ENCODE measurements at places on chromosomes 2 and 18. TPM values are rescaled to one million over a fixed set of nuclear protein-coding genes. Genes with fewer than 3 reads are reported as not detected.

Gene SERPINB2
- 28.1 TPM for total RNA-seq

Gene FHL2
- 110 TPM for total RNA-seq

Gene ADCYAP1
- not detected for total RNA-seq

Gene GALNT5
- total RNA-seq, result not detected

Gene DNAJC5G
- total RNA-seq, result not detected

Gene ZNF396
- total RNA-seq, result 1.3 TPM

Gene DSEL
- total RNA-seq, result 14.6 TPM

Gene DUSP2
- total RNA-seq, result 0.93 TPM
